ENCODE measurements at places on chromosomes 12 and 14.

DNA sequence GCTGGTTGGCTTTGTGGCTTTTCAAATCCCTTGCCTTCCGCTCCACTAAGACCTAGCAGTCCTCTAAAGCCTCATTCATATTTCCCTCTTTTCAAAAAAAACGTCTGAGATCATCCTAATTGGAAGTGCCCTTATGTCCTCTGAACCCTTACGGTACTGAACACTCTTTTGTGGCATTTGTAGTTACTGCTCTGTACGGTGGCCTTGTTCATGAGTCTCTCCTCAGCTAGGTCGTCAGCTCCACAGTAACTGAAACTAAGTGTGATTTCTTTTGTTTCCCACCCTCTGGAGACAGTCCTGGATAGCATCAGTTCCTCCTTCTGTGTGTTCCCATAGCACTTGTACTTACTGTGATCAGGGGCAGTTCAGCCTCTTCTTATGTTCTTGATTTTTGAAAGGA lies 49.7 kb downstream of the DAAM1 start:
- DNase-seq: no peak

- no peak for DNase-seq
Measured at GRCh38 chr12:23954332-23954731, 4.9 kb upstream of the SOX5 start.

GRCh38 chr12:51323317-51323960 lies 535 bp downstream of the BIN2 start:
- DNase-seq: no peak

- DNase-seq: peak; percentile 70
Measured at GRCh38 chr14:75711796-75712211, 50.8 kb downstream of the TTLL5 start.

- DNase-seq: no peak
Measured at GRCh38 chr12:24133384-24133783, 183.9 kb upstream of the SOX5 start.

GRCh38 chr14:38310420-38310995 lies 54.6 kb upstream of the CLEC14A start:
- DNase-seq: no peak

DNA sequence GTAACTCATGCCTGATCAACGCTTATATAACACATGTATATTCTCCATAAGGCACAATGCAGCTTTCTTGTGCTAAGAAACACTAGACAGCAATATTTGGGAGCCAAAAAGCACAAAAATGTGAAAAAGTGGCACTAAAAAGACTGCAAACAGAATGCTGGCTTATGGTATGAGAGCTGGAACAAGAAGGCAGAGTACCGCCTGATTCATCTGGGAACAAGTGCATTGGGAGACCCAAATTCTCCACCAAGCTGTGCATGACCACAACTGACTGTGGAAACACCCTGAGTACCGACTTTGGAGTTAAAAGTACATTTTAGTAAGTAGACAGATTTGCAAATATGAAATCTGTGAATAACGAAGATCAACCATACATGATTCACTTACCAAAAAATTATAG lies 25.1 kb downstream of the E2F7 start:
- DNase-seq: no peak

GRCh38 chr12:52231305-52232202 lies 1.5 kb upstream of the KRT7 start:
- no peak for DNase-seq

DNA sequence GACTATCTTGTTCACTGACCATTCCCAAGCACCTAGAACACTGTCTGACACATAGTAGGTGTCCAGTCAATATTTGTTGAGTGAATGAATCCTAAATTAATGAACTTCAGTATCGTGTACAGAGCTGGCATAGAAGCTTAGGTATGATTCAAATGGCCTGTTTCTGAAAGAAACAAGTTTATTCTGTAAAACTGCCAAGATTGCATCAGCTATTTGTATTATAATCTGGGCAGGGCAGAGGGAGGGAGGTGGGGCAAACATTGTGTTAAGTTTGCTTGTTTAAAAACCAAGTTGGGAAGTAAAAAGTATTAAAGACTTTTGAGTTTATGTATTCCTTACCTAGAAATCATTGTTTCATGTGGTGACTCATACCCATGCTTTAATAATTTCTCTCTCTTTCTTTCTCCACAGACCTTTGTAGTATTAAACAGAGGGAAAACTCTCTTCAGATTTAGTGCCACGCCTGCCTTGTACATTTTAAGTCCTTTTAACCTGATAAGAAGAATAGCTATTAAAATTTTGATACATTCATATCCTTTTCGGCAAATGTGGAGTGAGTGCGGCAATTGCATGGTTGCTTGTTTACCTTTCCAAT lies 92.8 kb downstream of the SCN8A start:
- DNase-seq: peak; percentile 55

DNA sequence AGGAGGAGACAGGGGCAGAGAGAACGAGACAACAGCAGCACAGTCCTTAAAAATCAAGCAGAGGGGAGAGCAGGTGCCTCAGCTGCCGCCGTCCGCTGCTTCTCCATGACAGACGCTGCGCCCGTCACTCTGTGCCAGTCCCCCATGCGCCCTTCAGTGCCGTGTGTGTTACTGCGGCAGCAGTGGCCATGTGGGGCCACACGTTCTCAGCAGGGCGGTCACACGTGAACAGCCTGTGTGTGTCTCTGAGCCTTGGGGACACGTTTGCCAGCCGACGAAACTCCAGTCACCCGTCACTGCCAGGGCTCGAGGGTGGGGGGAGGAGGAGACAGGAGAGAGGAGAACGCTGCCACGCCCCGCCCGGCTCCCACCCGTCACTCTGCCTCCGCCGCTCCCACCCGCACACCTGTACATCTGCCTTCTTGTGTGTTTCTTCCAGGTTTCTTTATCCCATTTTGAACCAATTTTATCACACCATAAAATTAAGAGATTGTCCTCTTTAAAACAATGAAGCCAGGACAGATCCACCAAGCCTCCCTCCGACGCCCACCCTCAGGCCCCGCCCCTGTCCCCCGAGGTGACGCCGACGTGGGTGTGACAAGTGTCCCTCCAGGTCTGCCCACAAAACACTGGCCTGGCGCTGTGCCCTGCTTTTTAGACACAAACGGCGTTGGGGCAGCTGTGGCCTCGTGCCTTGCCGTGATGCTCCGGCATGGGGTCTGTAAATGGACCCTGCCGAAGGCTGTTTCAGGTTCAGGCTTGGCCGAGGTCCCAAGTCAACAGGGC lies 58.2 kb downstream of the GALNT9 start:
- no peak for DNase-seq

- DNase-seq: no peak
Measured at GRCh38 chr14:97010491-97011160, 213.4 kb downstream of the VRK1 start.

GRCh38 chr14:77158175-77158881 lies 16.7 kb upstream of the ZDHHC22 start:
- no peak for DNase-seq

DNA sequence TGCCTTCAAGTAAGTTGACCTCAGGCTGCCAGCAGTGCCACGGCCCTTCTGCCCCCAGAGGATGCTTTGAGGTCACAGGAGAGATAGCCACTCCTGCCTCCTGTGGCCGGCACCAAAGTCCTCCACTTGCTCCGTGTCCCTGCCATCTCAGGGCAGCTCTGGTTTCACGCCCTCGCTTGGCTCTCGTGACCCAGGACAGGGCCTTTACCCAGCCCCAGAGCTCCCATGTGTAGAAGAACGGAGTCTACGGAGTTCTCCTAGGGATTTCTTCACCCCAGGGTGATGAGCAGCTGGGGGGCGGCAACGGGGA lies 178.1 kb downstream of the ADGRD1 start:
- no peak for DNase-seq

- no peak for DNase-seq
Measured at GRCh38 chr12:32302218-32303173, 96.9 kb upstream of the FGD4 start.

DNA sequence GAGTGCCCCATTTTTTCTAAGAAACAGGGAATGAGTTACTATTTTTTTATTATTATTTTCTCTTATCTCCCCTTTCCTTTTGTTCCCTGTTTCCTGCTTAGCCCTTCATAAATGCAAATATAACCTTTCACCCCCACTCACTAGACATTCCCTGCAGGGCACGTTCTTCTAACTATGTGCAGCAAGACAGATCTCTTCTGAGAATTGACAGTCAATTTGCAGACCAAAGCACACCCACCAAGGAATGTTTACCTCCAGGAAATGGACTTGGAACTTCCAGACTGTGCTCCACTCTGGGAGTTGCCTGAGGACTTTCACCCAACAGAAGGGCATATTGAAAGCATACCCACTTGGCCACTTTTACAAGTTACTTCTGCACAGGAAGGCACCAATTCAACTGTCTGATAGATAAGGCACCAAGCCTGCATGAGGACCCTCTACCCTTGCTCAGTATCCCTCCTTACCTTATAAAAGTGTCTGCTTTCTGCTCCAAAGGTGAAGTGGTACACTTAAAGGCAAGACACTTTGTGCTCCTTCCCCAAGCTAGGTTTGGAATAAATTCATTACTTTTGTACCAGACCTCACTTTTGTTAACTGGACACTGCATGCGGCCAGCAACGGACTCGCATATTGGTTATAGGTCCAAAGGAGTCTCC lies 6.5 kb downstream of the TAS2R19 start:
- no peak for DNase-seq

DNA sequence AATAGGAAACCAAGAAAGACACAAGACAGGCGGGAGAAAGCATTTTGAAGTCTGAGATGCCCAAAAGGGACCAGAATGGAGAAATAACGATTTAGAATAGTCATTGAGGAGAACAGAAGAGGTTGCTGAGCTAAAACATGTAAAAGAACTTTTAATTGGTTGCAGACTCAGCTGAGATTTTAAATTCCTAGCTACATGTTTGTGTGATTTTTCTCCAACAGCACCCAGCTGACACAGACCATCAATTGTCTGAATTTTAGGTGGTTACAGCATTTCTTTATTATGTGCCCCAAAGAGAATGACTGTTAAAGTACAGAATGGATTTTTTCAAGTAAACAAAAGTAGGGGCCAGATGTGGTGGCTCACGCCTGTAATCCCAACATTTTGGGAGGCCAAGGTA lies 50.3 kb downstream of the BAZ1A start:
- DNase-seq: no peak
